NCI-H510A treated with DMSO at 0.1 percent for 48 hours (cell line): ENCODE measurements at places on chromosomes 5 and 9.

- no peak for DNase-seq
Measured at GRCh38 chr5:20575571-20575970, 587.6 kb upstream of the CDH18 start.

- DNase-seq, result no peak
Measured at GRCh38 chr5:171311322-171312077, 2.5 kb downstream of the TLX3 start.

DNA sequence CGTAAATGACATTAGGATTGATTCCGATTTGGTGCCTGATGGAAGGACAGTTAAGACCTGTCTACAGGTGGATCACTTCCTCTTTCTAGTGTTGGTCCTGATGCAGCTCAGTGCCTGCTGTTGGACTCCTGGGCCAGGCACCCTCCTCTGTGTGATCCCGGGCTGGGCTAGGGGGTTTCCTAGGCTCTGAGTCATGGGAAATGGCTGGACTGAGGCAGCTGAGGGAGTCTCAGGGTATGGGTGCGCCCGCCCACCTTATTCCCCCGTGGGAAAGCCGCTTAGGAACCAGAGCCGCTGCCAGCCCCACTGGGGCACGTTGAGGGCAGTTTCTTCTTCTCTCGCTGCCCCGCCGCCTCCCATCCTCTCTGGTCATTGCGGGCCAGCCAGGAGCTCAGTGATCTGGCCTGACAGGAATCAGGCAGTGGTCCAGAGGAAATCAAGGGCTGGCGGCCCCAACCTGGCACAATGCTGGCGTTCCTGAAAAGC lies 12.9 kb downstream of the TCF7 start:
- DNase-seq, result no peak

DNA sequence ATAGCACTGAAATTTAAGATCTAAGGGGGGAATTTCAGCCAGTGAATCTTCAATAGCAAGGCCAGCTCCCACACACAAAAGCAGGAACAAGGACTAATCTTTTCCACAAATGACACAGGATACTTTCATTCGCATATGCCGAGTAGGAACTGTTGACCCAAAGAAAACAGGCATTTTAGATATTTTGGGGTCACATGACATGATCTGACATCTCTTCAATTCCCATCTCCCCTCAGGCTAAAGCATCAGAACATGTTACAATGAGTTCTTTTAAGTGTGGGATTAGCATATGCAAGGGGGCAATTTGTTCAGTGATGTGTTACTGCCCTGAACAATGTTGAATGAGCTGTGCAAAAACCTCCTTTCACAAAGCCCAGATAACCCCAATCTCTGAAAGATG lies 68.2 kb downstream of the TLE1 start:
- DNase-seq, result no peak

DNA sequence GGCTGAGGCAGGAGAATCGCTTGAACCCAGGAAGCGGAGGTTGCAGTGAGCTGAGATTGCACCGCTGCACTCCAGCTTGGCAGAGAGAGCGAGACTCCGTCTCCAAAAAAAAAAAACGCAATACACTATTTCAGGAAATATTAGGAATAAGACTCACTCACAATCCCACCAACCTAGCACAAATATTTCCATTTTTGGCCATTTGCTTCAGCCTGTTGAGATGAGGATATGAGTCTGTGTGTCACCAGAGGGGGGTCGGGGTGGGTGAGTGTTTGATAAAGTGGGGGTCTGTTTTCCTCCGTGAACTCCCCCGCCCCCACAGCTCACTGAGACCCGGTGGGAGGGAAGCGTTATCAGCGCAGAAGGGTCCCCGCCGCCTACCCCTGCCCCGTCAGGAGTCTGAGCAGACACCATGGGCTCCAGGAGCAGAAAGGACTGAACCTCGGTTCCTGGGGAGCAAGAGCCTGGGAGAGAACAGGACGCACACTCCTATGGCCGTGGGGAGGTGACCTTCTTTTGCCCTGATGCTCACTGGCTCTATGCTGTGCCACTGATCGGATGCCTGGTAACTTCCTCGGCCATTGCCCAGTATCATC lies 153.8 kb upstream of the PHYKPL start:
- DNase-seq, result no peak

DNA sequence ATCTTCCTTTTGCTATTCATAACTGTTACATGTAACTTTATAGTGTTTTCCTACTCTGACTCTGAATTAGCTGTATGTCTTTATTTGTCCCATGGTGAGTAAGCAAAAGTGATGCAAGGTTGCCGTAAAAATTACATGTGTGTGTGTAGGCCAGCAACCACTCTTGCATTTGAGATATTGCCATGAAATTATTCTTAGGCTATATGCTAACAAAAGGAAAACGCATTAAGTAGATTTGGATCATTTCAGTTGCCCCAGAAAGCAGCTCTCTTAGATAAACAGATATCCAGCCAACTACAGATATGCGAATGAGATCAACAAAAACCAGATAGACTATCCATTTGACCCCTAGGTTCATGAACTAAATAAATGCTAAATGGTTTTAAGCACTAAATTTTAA lies 73.6 kb downstream of the CYLC2 start:
- DNase-seq, result no peak

DNA sequence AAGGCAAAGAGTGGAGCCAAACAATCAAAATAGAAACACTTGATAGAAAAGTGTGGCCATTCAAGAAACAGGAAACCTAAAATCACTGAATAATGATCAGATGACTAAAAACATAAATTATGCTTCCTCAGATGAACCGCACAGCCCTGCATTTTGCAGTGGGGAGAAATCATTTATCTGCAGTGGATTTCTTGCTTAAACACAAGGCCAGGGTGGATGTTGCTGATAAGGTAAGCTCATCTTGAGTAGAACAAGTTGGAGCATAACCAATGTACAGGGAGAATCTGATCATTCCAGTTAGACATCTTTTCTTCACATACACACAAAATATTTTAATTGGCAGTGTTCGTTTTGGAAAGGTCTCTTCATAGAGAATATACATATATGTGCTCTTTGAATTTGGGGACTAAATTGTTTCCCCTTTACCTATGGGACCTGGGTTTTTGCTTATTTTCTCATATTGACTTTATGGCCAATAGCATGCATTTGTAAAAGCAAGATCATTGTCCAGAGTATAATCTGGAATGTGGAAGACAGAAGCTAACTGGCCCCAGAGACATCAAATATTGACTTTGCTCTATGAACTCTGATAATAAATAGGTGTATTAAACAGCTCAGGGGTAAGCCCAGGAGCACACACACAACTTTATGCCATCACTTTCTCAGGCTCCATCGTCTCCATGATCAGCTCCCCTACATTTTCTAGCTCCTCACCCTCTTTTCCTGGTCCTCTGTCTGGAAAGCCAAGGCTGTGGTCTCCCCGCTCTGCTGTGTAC lies 9.1 kb downstream of the ANKDD1B start:
- no peak for DNase-seq

DNA sequence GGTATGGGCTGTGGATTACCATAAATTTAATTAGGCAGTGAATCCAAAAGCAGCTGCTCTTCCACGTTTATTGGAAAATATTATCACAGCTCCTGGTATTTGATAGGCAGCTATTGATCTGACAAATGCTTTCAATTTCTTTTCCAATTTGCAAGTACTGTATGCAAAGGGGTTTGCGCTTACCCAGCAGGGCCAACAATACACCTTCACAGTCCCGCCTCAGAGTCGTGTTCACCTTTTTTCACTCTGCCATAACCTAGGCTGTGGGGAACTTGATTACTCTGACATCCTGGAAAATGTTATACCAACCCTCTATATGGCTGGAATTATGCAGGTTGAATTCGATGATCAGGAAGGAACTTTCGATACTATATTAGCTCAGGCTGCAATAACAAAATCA lies 32.3 kb upstream of the TENT4A start:
- DNase-seq, result no peak
